Thymus (tissue), 14 donors: ENCODE measurements at places on chromosomes 1 and 21. TPM values are rescaled to one million over a fixed set of nuclear protein-coding genes. Genes with fewer than 3 reads are reported as not detected.

GRCh38 chr1:1232208-1232795 lies at the start of gene B3GALT6:
B3GALT6 (plus strand) TSS chr1:1232237; CDS start chr1:1232279, 42 bp downstream.
- no peak for DNase-seq

- no peak for DNase-seq
Measured at GRCh38 chr1:155254228-155254713, 1.0 kb downstream of the ENTREP3 start.

GRCh38 chr1:115976921-115977498 lies 697 bp downstream of the SLC22A15 start:
- DNase-seq = no peak

NUDT17 gene
- total RNA-seq = 3.7 TPM
